ENCODE measurements at places on chromosomes 2 and 18. TPM values are rescaled to one million over a fixed set of nuclear protein-coding genes. Genes with fewer than 3 reads are reported as not detected.

PRKCE gene
- total RNA-seq, result 24.0 TPM

PAIP2B gene
- 6.1 TPM for total RNA-seq

CD226 gene
- 0.13 TPM for total RNA-seq

PRSS56 gene
- total RNA-seq, result not detected

DNAJC5G gene
- total RNA-seq, result not detected

TRIM54 gene
- total RNA-seq, result 8.2 TPM

COLEC12 gene
- not detected for total RNA-seq

R3HDM1 gene
- 36.7 TPM for total RNA-seq

IL18R1 gene
- total RNA-seq, result 3.4 TPM

WIPF1 gene
- 1.3 TPM for total RNA-seq

- peak; percentile 89 for DNase-seq
These were observed 2.4 kb upstream of the MALT1 start for GRCh38 chr18:58668897-58669296.

GRCh38 chr2:46325182-46325928 is 28.1 kb downstream of the EPAS1 start:
- DNase-seq, result peak; percentile 63

DNA sequence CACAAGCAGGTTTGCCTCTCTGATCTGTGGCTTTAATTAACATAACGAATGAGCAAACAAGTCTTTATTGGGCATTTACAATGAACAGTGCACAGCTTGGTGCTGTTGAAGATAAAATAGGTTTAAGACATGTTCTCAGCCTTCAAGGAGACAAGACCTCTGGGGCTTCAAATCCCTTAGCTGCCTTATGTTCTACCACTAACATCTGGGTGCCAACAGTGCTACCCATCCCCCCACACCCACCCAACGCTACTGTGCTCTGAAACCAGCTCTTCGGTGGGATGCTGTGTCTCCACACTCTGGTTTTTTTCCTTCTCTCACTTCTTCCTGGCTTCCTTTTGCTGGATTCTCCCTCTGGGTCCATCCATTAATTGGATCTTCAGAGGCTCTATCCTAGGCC is 14.1 kb upstream of the B3GNT2 start:
- no peak for DNase-seq

DNA sequence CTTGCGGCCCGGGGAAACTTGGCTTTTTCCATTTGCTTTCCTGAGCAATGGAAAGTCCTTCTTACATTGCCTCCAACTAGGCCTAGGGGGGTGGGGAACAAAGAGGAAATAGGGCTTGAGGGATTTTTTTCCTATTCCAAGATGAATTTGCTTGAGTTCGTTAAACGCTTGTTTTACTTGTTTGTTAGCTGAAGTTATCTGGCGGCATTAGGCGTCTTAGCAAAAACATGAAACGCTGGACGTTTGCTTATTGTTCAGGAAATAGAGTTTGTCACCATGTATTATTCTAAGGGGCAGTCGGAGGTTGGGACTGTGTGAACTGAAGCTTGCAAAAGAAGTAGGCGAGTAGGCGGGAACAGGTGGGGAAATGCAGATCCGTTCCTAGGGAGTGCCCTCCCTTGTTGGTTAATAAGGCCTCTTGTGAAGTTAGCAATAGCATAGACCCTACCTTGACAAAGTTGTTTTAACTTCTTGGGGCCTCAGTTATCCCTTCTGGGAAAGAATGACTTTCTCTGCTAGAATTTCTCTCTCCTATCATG is 1.9 kb downstream of the CABLES1 start:
- DNase-seq, result peak; percentile 46

DNA sequence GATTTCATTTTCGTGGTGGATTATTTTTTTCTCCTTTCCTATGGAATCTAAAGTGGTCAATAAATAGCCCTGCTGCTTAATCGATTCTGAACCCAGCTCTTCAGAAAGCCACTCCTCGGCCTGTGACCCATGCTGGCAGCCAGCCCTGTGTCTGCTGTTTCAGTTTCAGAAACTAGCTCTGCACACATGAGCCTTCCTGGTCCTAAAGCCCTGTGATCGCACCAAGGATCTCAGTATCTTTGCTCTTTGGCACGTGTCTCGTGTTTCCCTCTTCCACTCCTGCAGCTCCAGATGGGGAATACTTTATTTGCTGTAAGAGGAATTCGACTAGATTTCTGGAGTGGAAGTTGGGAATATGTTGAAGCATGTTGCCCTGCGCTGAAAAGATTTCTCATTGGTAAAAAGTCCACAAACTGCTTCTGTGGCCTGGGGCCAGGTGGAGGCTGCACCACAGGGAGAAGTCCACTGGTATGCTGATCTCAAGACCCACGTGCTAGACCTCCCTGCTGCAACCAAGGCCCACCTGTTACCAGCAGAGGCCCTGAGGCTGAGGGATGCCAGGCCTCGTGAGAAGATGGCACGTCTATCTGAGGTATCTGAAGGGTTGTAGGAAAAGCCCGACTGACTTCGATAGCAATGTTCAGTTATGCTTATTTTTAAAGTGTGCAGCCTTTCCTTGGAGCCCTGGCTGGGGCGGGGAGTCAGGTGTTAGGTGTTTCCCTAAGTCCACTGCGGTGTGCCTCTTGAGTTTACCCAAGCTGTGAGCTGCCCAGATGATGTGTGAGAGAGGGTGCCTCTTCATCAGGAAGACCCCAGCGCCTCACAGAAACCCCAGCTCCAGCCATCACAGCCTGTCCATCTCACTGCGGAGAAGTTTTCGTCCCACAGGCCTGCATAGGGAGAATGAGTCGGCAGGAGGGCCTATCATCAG is 33.6 kb upstream of the CELF4 start:
- DNase-seq, result no peak

DNA sequence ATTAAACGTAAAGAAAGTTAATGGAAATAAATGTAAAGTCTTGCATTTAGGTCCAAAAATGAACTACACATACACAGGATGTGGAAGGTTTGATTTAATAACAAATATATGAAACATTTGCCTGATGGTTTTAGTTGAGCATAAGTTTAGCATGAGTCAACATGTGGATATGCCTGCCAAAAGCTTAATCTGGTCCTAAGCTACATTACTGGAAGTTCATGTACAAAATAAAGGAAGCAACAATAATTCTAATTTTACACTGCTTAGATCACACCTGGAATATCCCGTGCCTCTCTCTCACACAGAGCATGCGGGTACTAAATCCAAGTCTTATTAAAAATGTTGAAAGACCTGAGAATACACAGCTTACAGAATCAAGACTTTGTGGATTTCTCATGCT is 276.5 kb upstream of the NRP2 start:
- no peak for DNase-seq

DNA sequence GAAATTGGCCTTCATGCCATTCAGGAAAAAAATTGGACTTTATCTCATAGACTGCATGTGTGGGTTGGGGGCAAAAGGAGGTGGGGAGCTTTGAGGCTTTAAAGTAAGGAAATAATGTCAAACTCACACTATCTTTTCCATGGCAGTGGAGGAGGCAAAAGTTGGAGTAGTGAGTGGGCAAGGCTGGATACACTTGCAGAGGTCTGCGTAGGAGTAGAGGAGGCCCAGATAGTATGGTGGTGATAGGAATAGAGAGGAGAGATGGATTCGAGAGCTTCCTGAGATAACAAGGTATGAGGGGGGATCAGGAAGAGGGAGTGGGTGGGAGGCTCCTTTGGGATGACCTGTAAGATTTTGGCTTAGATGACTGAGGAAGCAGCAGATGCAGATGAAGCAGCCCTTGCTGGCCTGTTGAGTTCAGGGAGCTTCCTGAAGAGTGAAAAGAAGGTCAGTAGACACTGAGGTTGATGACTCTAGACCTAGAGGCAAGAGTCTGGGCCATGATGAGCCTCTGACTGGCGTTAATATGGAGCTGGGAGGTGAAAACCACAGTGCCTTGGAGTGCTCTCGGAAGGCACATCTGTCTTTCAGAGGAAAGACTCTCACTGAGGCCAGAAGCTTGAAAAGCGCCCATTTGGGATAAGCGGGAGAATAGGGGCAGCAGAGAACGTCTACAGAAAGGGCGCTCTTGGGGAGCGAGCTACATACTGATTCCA is 5.8 kb downstream of the UNC50 start:
- DNase-seq, result no peak

- no peak for DNase-seq
These were observed 51.0 kb upstream of the ABCA12 start for GRCh38 chr2:215189393-215189792.

DNA sequence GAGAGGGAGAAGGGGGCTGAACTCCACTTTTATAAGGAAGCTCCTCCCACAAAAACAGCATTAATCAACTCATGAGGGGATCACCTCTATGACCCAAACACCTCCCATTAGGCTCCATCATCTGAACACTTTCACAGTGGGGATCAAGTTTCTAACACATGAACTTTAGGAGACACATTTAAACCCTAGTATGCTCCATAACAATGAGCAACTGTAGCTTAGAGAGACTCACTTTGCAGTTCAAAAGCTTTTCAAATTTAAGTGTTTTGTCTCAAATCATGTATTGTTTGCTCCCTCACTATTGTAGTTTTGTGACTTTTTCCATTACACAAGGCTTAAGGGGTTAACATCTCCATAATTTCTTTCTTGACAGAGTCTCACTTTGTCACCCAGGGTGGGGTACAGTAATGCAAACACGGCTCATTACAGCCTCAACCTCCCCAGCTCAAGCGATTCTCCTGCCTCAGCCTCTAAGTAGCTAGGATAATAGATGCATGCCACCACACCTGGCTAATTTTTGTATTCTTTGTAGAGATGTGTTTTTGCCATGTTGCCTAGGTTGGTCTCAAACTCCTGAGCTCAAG is 352.7 kb upstream of the CDH20 start:
- DNase-seq, result no peak

GRCh38 chr2:74735009-74735408 is 81.0 kb downstream of the SEMA4F start:
- peak; percentile 73 for DNase-seq

DNA sequence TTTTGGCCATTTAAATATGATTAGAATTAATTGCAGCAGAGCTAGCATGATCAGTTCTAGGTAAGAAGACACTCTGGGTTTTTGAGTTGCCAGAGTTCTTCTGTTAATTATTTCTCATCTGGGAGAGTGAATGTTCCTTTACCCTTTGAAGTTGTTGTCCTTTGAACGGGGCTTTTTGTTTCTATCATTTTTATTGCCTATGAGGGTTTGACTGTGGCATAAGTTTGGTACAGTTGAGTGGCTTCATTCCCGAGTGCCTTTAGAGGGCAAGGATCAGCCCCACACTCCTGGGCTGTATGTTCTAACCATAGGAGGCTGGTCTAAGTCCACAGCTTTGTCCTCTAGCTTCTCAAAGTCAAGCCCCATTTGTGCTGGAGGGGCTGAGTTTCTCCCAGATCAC is 804.3 kb downstream of the KCNJ3 start:
- DNase-seq, result no peak

DNA sequence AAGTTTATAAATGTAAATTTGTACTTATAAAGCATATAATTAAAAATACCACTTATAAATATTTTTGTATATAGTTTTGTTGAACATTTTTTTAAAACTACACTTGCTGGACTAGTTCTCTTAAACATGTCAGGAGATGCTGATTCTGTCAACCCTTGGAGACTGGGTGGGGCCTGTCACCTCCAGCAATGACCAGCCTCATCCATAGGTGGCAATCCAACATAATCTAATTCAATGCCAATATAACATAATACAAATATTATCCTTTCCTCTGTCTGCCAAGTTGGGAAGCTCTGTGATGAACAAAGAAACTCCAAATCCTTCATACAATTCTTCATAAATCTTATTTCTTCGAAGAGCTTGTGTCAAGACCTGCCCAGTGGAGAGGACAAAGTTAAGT is 140.4 kb downstream of the RBMS1 start:
- DNase-seq, result no peak

GRCh38 chr2:239781454-239781853 is 243.7 kb downstream of the NDUFA10 start:
- no peak for DNase-seq

- no peak for DNase-seq
These were observed 7.8 kb upstream of the CCDC141 start for GRCh38 chr2:179057737-179058136.

DNA sequence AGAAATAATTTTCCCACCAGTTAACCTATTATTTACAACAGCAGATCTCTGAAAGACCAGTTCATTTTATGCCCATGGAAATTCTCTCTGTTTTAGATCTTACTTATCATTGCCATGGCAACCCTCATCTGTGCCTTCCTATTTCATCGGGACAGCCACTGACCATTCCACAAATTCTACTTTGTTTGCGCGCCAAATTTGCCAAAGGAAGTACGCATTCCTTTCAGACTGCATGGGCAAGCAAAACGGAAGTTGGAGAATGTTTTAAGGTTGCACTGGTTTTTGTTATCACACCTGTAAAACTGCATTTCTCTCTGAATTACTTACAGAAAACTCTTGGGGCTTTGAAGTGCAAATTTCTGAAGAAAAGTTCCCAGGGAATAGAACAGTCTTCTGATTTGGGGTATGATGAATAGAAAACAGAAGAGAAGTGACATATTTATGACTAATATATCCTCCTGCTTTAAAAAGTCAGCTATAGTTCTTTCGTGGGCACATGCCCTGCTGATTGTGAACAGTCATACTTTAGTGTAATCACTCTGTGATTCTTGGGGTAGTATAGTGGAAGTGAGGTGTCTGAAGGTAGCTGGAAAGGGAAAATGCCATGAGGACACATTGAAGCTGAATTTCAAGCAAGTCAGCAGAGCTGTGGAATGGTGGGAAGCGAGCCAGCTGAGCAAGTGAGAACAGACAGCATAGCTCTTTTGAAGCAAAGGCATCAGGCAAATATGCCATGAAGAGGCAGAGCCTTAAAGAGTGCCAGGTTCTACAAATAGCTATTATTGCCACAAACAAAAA is 20.9 kb downstream of the NETO1 start:
- no peak for DNase-seq

DNA sequence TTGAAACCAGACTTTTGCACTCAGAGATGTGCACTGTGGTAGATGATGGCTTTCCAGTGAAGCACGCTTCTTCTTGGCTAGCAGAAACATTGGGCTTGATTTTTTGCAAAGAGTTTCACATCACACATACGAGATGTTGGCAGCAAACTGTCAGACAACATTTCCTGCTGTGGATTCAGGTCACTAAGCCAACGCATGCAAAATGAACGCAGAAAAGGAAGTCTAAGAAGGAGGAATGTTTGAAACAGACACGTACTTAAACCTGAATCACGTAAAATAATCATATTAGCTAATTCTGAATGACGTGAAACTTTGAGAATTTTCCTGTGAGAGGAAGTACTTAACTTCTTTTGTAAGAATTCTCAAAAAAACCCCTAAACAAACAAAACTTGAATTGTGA is 88.1 kb downstream of the EPB41L3 start:
- DNase-seq, result no peak

GRCh38 chr2:241560162-241560882 is 1.8 kb downstream of the BOK start:
- DNase-seq, result peak; percentile 37

GRCh38 chr18:44041553-44041952 is 639.1 kb upstream of the SETBP1 start:
- no peak for DNase-seq

DNA sequence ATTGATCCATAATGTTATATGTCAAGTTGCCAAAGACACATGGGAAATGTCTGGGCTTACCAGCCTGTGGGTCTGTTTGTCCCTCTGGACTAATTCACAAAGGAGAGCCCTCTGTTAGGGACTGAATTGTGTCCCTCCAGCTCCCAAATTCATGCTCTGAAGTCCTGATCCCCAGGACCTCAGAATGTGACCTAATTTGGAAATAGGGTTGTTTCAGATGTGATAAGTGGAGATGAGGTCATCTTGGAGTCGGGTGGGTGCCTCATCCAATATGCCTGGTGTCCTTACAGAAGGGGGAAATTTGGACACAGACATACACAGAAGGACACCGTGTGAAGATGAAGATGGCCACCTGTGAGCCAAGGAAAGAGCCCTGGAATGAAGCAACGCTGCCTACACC is 41.4 kb upstream of the ROCK2 start:
- DNase-seq, result no peak

All from PC-9 (cell line).